ENCODE measurements at places on chromosomes 2 and 18. TPM values are rescaled to one million over a fixed set of nuclear protein-coding genes. Genes with fewer than 3 reads are reported as not detected.

The ALKAL2 gene
- total RNA-seq, result 0.75 TPM

The KCNS3 gene
- 7.9 TPM for total RNA-seq

The MAPK4 gene
- total RNA-seq, result 55.9 TPM

The LRP2 gene
- total RNA-seq, result 27.3 TPM

The FSHR gene
- total RNA-seq, result 0.73 TPM

The STAT4 gene
- total RNA-seq, result 32.8 TPM

The NEUROD1 gene
- total RNA-seq, result 4.2 TPM

The FOXI3 gene
- not detected for total RNA-seq

The SUCLG1 gene
- total RNA-seq, result 64.8 TPM

The ASAP2 gene
- total RNA-seq, result 51.6 TPM

All from dorsolateral prefrontal cortex (tissue), 122 donors.